ENCODE measurements at places on chromosomes 2 and 18.

DNA sequence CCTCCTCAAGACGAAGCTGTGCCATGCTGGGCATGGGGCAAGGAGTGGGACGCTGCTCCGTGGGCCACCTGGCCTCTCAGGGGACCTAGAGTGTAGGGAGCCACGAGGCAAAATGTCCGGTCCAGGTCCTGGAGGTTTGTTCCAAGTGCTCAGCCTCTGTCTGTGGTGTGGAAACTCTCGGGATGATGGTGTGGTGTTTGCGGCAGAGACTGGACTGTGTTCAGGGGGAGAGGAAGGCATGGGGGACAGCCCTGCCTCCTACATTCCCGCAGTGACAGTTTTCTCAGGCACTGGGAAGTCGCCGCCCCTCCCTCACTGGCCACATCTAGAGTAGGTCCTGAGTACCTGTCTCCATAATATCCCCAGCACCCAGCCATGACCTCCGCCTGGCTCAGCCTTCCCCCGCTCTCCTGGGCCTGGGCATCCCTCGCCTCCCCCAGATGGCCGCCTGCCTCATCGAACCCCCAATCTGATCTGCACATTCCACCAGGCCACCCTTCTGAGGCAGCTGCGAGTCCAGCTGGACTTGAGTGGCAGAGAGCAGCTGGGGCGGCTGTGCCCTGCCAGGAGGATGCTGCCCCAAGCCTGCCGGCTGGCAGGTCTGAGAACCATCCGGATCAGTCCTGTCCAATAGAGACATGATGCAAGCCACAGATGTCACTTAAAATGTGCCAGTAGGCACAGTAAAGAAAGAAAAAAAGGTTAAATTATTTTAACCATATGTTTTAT, 6.2 kb downstream of the KCNIP3 start:
- DNase-seq: no peak

- DNase-seq: no peak
These were observed 4.5 kb upstream of the GKN1 start for GRCh38 chr2:68969736-68970490.

DNA sequence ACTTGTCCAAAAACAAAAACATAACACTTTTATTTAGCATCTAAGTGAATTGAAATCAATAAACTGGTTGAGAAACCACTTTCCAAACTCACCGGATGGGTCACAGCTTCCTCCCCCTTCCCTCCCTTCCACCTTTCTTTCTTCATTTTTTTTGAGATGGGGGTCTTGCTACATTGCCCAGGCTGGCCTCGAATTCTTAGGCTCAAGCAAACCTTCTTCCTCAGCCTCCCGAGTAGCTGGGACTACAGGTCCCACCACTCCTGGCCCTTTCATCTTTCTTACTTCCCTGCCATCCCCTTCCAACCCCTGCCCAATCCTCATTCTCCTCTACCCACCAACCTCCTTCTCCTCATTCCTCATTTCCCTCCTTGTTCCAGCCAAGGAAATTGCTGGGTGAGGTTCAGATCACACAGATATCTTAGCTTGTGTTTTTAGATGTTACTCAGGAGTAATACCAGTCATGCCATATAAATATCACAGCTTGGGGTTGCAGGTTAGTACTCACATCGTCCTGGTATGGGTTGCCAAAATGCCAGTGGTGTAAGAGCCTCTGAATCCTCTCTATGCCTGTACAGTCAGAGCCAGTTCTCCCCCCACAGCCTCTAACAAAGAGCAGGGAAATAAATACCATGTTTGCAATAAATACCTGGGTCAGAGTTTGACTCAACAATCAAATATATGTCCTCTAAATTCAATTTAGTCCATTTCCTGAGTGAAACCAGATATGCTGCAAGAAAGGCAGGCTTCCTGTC, 132.7 kb upstream of the NDUFV2 start:
- DNase-seq: no peak

DNA sequence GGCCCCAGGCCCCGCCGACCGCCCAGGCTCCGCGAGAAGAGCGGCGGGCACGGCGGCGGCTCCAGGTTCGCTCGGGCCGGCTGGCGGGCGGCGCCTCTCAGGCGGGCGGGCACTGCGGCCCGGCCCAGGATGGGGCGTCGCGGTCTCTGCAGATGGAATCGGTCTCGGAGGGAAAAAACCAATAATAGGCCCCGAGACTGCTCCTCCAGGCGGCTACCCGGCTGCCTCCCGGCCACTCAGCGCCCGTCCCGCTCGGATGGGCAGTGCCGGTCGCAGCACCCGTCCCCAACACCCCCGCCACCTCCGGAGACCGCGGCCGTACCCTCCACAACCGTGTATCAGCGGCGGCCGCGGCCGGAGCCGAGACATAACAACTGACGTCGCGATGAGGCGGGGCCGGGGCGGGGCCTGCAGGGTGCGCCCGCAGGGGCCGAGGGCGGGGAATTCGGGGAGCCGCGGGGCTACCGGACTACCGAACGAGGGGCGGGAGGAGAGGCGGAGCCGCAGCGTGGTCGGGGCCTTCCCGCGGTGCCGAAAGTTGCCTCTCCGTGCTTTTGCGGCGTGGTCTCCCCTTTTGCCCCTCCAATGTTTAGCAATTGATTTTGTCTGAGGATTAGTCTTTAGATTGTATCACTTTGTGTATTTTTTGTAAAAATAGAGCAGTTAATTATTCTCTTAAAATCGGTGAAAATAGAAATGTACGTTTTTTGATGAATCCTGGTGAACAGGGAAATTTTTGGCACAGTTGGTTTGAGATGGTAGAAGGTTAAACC, at the start of gene RNF103:
Gene RNF103, minus strand, starts transcription at position 372 of the 773 bp plus-strand sequence. CDS start 979 bp downstream, outside the sequence.
- peak; percentile 50 for DNase-seq

DNA sequence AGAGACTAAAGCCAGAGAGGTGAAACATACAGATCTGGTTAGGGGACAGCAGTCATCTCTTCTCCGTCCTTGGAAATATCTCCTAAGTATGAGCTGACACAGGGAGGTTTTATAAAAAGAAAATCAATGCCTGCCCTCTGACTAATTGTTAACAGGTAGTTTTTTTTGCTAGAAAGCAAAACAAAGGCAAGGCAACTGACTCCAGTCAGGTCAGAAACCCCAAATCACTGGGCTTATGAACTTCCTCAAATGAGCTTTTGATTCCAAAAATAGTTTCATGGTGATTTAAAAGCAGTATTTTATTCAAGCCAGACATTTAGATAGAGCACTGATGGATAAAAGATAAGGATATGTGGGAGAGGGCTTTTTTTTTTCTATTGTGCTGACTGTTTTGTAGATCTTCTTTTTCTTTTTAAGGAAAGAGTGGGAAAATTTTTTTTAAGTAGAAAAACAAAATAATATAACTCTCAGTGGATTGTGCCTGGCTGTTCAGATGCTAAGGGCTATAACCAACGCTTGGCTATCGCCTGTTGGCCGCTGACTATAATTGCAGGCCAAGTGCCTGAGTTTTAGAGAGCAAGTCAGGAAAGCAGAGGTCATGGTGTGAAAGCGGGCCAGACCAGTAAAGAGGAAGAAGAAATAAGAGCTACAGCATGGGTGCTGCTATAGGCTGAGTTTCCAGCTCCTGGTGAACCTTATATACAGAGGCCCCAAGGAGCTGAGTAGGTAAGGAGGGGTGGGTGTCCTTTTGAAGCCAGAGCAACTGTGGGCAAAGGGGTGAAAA, 44.9 kb downstream of the MRPL35 start:
- DNase-seq: no peak

- no peak for DNase-seq
These were observed 866.0 kb upstream of the ACVR2A start for GRCh38 chr2:146978577-146979555.

DNA sequence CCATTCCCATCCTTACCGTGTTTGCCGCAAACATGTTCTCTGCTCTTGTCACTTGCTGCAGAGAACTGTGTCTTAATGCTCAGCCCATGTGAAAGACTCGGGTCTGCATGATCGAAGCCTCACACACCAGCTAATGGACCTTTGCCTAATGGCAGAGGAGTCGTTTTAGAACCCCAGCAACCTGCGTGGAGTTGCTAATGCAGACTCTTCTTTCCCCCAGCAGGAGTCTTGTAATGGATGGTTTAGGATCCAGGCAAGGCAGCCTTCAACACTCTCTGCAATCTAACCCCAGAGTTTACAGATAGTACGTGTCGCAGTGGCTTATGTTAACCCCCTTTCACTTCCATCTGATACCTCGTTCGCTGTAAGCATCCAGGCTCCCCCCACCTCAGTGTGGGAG, 316.4 kb downstream of the AGAP1 start:
- no peak for DNase-seq

DNA sequence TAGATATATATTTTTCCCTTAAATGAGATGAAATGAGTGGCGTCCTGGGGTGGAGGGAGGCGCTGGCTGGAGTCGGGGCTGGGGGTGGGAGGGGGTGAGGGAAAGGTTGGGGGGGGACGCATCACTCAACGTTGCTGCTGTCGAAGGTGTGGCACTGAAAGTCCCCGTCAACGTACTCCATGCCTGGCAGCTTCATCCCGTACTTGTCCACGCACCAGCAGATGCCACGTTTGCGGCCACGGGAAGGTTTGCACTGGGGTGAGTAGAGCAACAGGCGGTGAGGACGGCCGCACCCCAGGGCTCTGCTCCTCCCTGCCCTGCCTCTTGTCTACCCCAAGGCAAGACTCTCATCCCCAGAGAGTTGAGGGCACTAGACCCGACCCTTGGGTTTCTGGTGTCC, 18.7 kb downstream of the IGFBP5 start:
- DNase-seq: no peak

DNA sequence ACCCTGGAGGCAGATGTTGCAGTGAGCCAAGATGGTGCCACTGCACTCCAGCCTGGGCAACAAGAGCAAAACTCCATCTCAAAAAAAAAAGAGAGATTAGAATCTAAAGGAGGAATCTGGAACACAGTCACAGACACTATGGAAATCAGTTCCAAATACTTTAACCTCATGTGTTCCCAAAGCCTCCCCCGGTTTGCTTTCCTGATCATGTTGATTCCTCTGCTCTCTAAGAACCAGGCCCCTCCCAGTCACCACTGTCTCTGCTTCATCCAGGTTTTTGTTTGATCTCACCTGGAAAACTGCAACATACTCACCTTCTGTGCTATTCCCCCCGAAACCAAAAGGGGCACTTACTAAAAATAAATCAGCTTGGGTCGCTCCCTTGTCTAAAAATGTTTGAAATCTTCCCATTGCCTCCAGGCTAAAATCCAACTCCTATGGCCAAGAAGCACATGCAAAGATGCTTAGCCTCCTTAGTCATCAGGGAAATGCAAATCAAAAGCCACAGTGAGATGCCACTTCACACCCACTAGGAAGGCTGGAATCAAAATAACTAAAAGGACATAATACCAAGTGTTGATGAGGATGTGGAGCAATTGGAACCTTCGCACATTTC, 6.2 kb upstream of the NEU2 start:
- no peak for DNase-seq

DNA sequence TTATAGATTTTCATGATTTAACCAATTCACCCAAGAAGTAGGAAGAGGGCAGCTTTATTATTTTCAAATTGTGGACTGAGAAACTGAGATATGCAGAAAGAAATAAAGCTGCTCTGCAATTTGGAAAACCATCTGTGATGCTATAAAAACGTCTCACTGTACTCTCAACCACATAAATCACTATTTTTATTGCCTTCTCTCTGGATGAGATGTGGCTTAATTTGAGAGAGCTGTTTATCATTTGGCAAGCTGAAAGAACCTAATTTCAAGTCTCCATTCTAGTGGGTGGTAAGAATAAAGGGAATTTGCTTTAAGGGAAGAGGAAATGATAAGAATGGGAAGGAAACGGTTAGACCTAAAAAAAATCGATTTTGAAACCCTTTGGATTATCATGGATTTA, 49.9 kb upstream of the CYP1B1 start:
- no peak for DNase-seq

- DNase-seq: no peak
These were observed 35.8 kb downstream of the SKOR2 start for GRCh38 chr18:47215554-47216138.

- DNase-seq: no peak
These were observed 30.1 kb upstream of the SERPINE2 start for GRCh38 chr2:224069172-224069571.

DNA sequence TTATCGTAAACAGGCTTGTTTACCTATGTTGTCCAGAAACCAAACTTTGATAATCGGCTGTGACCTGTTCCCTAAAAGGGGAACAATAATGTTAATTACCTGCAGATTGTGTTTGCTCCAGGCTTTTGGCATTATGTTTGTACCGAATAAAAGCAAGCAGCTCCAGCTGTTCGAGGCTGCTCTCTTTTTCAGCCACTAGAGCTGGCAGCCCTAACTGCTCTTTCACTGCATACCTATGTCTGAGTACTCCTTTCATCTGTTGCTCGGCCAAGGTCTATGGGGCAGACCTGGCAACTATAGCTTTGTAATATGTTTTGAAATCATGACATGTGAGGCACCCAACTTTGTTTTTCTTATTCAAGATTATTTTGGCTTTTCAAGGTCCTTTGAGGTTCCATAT, 77.8 kb upstream of the EHBP1 start:
- DNase-seq: no peak

DNA sequence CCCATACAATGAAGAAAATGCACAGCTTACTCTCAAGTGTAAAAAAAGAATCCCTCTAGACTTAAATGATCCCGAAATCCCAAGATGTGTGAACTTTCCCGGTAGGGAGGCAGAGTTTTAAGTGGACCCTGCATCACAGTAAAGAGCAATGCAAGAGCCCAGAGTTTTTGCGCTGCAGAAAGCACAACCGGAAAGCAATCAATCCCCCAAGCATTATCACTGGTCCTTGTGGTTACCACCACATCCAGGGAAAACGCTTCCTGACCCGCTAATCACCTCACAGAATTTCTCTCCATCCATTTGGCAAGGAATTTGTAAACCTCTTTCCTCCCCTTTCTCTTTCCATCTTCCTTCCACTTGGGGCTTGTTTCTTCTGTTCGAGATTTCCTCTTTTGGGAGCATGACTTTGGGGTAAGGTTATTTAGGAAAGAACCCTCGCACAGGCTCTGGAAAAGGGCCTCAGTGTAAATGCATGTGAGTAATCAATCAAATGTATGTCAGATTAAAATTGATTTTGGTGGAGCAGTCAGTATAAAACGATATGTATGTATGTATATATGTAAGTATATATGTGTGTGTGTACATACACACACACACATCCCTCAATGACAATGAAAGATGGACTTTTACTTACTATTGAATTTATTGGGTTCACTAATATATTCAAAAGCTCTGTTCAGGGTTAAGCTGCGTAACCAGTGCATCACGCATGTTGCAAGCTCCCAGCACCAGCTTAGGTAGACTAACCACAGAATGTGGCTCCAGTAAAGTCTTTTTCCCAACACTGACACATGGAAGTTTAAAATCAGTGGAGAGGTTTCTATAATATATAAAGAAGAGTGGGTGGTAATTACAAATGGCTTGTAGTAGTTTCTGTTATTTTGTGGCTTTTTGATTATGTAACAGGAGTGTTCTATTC, 1.6 kb downstream of the PLCL1 start:
- no peak for DNase-seq

DNA sequence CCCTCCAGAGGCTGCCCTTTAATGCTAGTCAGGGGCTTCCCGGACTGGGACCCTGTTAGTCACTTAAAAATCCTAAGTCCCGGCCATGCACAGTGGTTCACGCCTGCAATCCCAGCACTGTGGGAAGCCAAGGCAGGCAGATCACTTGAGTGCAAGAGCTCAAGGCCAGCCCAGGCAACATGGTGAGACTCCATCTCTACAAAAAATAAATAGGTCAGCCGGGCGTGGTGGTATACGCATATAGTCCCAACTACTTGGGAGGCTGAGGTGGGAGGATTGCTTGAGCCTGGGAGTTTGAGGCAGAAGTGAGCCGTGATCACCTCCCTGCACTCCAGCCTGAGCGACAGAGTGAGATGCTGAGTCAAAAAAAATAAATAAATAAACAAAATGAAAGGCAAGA, 17.2 kb upstream of the KCNG2 start:
- DNase-seq: no peak

All from brain pericyte (primary cell).